ENCODE measurements at places on chromosomes 3 and 15.
A peak's percentile ranks its signal among the peaks of the same experiment; 100 is the strongest.

GRCh38 chr3:46884929-46885328 is 7.4 kb downstream of the PTH1R start:
- DNase-seq, result no peak

DNA sequence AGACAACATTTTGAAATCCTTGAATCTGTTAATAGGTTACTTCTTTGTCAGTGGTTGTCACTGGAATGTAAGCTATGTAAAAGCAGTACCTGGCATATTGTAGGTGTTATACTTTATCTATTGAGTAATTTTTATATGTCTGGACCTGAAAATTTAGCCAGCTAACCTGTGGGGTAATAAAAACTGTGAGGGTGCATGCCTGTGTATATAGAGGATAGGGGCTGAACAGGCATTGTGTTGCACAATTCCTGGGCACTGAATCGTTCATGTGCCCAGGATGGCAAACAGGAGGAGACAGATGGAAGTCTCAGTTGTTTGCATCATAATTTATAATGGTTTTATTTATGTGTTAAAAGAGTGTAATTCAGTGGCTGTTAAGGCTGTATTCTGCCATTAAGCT is 67.1 kb downstream of the ARMC8 start:
- no peak for DNase-seq

- peak; percentile 73 for DNase-seq
Measured at GRCh38 chr3:136818191-136818768, 646 bp upstream of the SLC35G2 start.

GRCh38 chr3:49900491-49901153 is 3.1 kb downstream of the MST1R start:
- peak; percentile 68 for DNase-seq

DNA sequence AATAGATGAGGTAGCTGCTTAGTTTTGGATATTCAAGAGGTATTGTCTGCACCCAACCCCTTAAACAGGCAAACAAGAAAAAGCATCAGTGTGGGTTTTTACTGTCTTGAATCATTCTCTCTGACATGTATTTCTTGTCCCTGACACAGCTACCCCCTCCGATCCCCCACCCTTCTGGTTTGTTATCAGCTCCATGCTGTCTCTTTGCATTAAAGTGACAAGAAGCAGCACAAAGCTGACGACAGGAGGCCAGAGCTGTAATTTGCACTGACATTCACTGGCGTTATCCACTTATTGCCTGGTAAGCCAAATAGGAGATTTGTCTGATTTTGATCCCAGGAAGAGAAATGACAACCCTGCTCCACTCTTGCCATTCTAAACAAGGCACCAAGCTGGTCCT is 83.3 kb upstream of the SNRK start:
- no peak for DNase-seq

GRCh38 chr3:88936831-88937230 is 170.6 kb upstream of the EPHA3 start:
- no peak for DNase-seq

- DNase-seq, result no peak
Measured at GRCh38 chr15:28873006-28873405, 12.8 kb upstream of the APBA2 start.
